ENCODE measurements at places on chromosomes 12 and 14. TPM values are rescaled to one million over a fixed set of nuclear protein-coding genes. Genes with fewer than 3 reads are reported as not detected.

- no peak for DNase-seq
These were observed 157.3 kb downstream of the METTL25 start for GRCh38 chr12:82515652-82516051.

Gene PCED1B
- 73.6 TPM for total RNA-seq

Gene ASCL1
- total RNA-seq = not detected

Gene GRIP1
- 2.3 TPM for total RNA-seq

Gene KRT77
- total RNA-seq = not detected

- DNase-seq = no peak
These were observed 10.4 kb downstream of the NCOR2 start for GRCh38 chr12:124556896-124557501.

Gene PTPRQ
- not detected for total RNA-seq

Gene KRT80
- not detected for total RNA-seq

Data from activated T-cell treated with anti-CD3 and anti-CD28 coated beads, Interleukin-2, amount 50 U/mL, for 72 hours (primary cell).